Activated T-helper 2 cell treated with anti-CD3 and anti-CD28 coated beads, Interferon-gamma antibody, Interleukin-2, Interleukin-4, amounts not matched to agents 10 μg/mL and 5 μg/mL and 100 μg/mL, durations not matched to agents 14 hours and 24 hours and 36 hours (primary cell): ENCODE measurements at places on chromosomes 12 and 14. TPM values are rescaled to one million over a fixed set of nuclear protein-coding genes. Genes with fewer than 3 reads are reported as not detected.

PTPRB gene
- total RNA-seq = not detected in 2 replicates

ACSM4 gene
- total RNA-seq = not detected in 2 replicates

ACTN1 gene
- 133 and 134 TPM in 2 replicates for total RNA-seq

KRAS gene
- total RNA-seq = 25.2 TPM in 2 replicates
